Naive thymus-derived CD4-positive, alpha-beta T cell (primary cell): ENCODE measurements at places on chromosomes 12 and 14. TPM values are rescaled to one million over a fixed set of nuclear protein-coding genes. Genes with fewer than 3 reads are reported as not detected.

The KRT71 gene
- polyA plus RNA-seq: not detected

The SPX gene
- not detected for polyA plus RNA-seq

The LRRC10 gene
- not detected for polyA plus RNA-seq

The SLC7A7 gene
- 1.1 TPM for polyA plus RNA-seq

The PIWIL1 gene
- polyA plus RNA-seq: not detected

The MYF6 gene
- polyA plus RNA-seq: not detected

The RHOJ gene
- polyA plus RNA-seq: not detected
